ENCODE measurements at places on chromosomes 13 and 19.

DNA sequence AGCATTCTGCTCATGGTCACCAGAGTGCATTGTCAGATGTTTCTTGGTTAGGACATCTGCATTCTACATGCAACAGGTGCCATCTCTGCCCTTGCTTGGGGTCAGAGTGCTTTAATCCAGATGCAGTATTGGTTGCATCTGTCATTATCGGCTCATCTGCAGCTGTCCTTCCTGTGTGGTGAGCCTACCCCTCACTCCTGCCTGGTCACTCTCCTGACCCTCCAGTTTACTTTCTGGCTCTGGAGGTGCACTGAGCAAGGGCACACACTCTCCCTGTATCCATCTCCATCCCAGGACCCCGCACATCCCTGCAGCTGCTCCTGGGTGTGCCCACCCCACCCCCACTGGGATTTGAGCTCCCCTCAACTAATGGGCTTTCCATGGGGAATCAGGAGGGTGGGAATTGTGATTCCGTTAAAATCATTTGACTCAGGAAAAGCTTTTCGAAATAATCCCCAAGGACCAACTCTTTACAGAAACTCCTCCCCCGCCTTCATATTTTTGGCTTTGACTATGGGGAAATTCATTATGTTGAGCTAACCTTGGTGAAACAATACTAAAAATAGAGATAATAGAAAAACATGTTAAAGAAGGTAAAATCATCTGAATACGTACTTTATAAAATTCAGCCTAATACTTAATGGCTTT, 70.2 kb downstream of the COL4A2 start:
- DNase-seq: no peak

GRCh38 chr13:62126400-62126799, 710.8 kb upstream of the PCDH20 start:
- DNase-seq: no peak

DNA sequence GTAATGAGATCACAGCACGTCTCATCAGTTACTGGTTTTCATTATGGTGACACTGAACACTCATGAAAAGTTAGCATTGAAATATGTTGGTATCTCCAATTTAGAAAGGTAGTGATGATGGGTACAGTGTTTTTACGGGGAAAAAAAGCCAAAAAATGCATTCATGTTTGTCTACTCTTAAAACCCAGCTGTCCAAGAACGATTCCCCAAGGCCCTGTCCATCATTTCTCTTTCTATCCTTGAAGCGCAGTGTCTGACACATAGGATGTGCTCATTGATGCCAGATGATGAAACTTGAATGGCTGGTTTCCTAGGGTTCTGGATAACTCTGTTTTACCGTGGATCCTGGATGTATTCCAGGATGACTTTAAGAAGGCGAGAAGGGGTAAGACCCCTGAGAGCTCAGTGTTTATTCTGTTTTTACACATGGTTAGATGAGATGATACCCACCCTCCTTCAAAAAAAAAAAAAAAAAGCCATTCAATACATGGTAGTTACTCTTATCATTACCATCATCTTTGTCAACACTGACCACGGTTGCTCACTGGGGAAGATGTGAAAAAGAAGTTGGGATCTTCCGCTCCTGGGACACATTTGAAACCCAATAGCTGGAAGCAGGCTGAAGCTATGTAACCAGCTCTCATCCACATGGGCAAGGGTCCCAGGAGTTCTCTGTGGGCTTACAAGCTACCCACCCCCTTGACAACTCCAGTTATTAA, 22.5 kb downstream of the SERP2 start:
- DNase-seq: no peak

GRCh38 chr13:21673539-21673788, 2.6 kb downstream of the FGF9 start:
- DNase-seq: no peak

DNA sequence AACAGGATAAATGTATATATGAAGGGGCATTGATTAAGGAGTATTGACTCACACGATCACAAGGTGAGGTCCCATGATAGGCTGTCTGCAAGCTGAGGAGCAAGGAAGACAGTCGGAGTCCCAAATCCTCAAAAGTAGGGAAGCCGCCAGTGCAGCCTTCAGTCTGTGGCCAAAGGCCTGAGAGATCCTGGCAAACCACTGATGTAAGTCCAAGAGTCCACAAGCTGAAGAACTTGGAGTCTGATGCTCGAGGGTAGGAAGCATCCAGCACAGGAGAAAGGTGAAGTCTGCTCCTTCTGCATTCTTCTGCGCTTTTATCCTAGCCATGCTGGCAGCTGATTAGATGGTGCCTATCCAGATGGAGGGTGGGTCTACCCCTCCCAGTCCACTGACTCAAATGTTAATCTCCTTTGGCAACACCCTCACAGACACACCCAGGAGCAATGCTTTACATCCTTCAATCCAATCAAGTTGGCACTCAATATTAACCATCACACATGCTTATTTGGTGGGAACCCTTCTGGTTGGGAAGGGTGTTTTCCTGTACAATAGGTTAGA, 55.1 kb downstream of the SLAIN1 start:
- no peak for DNase-seq

DNA sequence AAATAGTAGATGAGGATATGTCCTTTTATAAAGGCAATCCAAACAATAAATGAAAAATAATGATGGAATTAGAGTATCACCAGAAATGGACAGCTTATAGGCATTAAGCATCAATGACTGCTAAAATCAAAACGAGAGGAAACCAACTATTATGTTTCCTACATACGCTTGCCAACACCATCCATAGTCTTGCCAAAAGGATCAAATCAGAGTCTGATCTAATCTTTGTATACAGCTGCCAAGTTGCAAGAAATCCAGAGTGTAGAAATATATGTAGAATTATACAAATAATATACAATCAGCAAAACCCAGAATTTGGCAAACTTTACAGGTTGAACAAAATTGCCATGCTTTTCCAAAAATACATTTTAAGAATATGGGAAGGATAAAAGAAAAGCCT, 1661.6 kb downstream of the SLITRK1 start:
- DNase-seq: no peak

- no peak for DNase-seq
Measured at GRCh38 chr19:10639836-10640235, 14.3 kb upstream of the ILF3 start.

GRCh38 chr13:86003029-86003428, 203.8 kb upstream of the SLITRK6 start:
- no peak for DNase-seq

DNA sequence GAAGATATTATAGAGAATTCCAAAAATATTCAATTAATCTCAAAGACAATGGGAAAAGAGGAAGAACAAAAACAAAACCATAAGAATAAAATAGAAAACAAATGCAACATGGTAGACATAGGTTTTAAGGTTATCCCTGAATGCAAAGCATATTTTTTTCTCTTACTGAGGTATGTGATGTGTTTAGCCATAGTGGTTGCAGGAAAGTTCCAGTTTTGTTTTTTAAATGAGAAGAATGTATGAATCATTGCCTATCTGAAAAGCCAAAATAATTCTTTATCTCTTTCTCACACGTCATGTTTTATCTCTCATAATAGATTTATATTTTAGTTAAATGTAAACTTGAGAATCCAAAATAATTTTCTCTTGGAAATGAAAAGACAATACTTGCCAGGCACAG, 2591.7 kb upstream of the PCDH20 start:
- no peak for DNase-seq

DNA sequence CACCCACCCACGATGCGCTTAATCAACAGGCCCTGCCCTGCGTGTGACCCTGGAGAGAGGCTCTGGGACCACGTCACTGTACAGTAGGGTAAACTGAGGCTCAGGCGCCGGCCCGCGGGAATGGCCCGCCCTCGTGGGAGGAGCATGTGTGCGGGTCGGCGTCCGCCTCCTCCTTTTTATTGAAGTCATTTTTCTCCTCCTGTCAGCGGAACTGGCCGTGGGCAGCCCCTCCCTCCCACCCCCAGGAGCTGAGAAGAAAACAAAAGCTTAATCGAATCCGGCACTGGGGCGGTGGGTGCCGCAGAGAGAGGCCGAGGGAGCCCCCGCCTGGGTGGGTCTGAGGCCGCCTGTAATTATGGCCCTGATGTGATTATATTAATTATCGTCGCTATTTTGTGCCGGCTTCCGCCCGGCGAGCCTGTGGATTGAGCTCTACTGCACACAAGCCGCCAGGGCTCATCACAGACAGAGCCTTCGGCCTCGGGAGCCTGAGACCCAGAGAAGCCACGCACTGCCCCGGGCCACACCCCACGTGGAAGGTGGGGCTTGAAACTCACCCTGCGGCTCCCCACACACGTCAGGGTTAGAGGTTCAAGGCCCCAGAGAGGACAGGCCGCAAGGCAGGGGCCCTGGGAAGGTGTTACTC, 7.0 kb downstream of the C2CD4C start:
- DNase-seq: no peak

DNA sequence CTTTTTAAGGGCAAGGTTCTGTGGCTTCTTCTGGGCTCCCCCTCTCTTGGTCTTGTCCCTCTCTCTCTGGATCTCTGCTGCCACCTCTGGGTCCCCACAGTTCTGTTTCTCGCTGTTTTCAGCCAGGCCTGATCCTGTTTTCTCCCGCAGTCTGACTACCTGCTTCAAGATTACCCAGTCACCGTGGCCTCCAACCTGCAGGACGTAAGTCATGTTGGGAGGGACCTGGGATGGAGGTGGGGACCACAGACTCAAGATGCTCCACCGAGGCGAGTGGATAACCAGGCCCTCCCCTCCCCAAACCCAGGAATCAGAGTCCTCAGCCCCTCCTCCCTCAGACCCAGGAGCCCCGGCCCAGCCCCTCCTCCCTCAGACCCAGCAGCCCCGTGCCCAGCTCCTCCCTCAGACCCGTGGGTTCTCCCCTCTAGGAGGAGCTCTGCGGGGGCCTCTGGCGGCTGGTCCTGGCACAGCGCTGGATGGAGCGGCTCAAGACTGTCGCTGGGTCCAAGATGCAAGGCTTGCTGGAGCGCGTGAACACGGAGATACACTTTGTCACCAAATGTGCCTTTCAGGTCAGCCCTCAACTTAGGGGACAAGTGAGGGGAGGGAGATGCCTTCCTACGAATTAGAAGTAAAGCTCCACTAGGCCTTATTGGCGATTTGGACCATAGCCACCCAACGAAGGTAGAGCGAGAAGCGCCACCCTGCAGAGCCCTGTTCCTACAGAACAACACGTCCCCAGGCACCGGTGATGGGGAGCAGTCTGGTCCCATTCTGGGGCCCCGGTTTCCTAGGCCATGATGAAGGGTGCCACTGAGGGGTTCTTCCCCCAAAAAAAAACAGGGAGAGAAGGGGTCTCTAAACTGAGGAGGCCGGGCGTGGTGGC, 2.2 kb downstream of the FLT3LG start:
- no peak for DNase-seq
